ENCODE measurements at places on chromosomes 12 and 14. TPM values are rescaled to one million over a fixed set of nuclear protein-coding genes. Genes with fewer than 3 reads are reported as not detected.

ALDH1L2 gene
- total RNA-seq = 0.18 TPM

SPPL3 gene
- 17.5 TPM for total RNA-seq

TTC6 gene
- total RNA-seq = 5.0 TPM

DNA sequence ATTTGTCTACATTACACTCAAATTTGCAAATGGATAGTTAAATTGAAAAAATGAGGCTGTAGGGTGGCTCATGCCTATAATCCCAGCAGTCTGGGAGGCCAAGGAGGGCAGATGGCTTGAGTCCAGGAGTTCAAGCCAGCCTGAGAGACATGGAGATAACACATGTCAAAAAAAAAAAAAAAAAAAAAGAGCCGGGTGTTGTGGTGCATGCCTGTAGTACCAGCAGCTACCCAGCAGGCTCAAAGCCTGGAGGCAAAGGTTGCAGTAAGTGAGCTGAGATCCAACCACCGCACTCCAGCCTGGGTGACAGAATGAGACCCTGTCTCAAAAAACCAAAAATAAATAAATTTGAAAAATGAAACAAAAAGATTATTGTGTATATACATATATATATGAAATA lies 119.9 kb upstream of the MGAT4C start:
- DNase-seq = no peak

GRCh38 chr12:6205761-6206160 lies 5.6 kb downstream of the CD9 start:
- DNase-seq = no peak

DNA sequence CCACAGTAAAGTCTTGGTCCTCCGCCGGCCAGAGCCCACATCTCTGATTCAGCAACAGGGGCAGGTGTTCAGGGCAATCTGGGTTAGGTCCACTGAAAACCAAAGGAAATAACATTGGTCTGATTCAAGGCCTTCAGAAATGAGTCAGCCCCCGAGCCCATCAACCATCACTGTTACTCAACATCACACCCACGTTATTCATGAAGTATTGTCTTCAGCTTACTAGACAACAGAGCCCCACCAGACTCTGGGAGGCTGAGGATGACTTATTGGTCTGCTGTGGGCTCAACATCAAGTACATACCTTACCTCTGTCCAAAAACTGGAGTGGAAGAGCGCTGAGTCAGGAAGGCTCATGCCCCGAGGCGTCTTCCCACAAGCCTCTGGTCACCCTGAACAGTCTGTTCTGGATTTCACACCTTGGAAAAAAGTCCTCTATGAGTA lies 97.5 kb downstream of the ZFP36L1 start:
- DNase-seq = no peak

- no peak for DNase-seq
Measured at GRCh38 chr14:99481745-99482099, 513 bp downstream of the CCNK start.

DNA sequence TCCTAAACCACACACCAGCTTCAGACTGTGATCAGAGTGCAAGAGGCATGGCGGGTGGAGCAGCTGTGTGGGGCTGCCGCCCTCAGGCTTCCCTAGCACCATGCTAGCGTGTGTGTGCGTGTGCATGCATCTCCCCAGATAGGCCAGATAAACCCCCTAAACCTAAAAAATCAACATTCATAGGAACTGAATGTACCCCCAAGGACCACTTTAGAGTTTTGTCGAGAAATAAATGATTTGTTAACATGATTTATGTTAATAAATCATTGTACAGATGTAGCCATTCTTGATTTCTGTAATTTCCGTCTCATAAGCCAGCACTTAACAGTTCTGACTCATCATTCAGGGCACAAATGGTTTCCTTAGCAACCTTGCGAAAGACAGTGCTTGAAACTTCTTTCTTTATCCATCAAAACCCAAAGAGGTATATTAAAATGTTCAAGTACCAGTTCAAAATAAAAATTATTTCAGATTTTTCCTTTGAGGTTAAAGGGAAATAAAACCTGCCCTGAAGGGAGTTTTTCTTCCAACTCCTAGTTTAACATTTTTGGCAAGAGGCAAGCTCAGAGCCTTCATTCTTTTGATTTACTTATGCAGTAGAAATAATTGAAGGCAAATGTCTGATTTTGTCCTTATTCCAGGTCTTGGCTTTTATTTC lies 206.2 kb upstream of the RGS6 start:
- no peak for DNase-seq

- no peak for DNase-seq
Measured at GRCh38 chr14:31930493-31931240, 146.4 kb upstream of the ARHGAP5 start.

DNA sequence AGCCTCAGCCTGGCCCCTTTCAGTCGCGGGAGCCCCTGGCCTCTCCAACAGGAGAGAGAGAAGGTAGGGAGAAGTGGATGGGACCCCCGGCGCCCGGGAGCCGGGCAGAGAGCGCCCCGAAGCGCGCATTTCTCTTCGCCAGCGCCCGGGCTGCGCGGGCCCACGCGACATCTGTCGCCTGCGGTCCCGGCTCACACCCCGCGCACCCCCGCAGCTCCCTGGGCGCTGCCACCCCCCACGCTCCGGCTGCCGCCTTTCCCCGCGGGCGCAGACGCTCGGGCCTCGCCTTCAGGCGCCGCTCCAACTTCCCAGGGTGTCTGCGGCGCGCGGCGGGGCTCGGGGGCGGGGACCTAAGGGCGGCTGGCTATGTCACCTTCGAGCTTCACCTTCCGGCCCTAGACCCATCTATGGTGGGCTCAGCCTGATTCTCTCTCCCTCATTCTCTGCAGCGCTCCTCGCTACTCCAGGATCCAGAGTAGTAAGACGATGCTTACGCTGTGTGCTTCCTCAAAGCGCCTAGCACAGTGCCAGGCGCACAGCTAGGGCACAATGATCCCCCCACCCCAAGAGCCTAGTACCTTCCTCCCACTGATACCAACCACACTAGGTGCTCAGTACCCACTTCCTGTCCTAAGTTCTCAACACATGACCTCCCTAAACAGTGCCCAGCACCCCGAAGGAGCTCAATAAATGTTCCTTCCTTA lies 1.6 kb downstream of the HRK start:
- DNase-seq = no peak
